H54 (cell line): ENCODE measurements at places on chromosomes 2 and 18.

DNA sequence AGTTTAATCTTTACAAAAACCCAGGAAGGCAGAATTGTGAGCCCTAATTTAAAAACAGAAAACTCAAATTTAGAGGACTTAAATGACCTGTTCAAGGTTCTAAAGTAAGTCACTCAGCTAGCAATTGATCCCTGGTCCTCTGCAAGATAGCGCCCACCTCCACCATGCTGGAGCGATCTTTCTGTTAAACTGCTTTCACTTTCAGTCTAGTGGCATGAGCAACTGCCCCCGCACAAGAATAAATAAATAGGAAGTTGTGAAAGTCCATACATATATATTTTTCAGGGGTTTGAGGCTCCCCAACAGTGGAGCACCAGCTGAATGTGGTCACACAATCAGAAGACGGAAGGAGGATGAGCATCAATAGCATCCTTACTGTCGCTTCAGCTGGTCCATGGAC is 217.9 kb downstream of the NAPG start:
- DNase-seq: no peak

- DNase-seq: no peak
These were observed 35.6 kb downstream of the BMP10 start for GRCh38 chr2:68835621-68836020.

- no peak for DNase-seq
These were observed 120.4 kb upstream of the SERPINE2 start for GRCh38 chr2:224159345-224159928.

DNA sequence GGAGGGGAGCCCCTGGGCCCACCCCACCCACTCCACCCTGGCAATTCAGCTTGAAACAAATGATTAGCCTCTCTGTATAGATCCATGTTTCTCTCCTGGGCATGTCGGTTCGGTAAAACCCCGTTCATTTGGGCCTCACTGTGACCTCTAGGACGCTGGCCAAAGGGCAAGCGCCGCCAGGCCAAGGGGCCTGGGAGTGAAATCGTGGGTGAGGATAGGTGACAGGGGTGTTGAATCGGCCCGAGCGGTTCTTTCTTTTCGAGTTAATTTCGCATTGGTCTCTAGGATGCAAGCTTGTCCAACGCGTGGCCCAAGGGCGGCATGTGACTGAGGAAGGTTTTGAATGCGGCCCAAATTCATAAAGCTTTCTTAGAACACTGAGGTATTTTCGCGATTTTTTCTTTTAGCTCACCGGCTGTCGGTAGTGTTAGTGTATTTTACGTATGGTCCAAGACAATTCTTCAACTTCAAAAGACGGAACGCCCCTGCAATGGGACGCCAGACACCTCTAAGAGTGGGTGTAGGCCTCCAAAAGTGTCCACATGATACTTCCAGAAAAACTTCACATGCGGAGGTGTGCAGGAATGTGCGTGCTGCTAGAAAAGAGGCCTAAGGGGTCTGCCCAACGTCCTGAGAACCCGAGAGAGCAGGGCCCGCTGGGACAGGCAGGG is 9.8 kb upstream of the ARID5A start:
- no peak for DNase-seq

- peak; percentile 41 for DNase-seq
These were observed 56.6 kb downstream of the CLHC1 start for GRCh38 chr2:55175254-55176093.

DNA sequence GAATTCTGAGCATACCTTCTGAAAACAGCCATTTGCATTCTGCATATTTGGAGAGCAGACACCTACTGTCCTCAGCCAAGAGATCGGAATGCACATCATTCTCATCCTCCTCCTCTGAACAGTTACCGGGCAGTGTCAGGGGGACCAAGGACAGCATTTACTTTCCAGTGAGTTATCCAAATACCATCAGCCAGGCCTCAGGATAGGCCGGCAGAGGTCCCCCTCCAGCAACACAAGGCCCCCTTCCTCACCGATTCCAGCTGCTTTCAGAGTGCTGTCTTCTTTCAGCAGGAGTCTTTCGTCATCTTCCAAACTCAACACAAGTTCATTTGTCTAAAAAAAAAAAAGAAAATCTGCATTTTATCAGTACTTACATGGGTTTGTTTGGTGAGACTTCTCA is 55.3 kb downstream of the C2orf76 start:
- DNase-seq: no peak

- no peak for DNase-seq
These were observed 65.3 kb downstream of the ALK start for GRCh38 chr2:29855924-29856639.

- no peak for DNase-seq
These were observed 251.3 kb downstream of the HDAC4 start for GRCh38 chr2:239149501-239149900.

- DNase-seq: no peak
These were observed 394.0 kb downstream of the ZNF521 start for GRCh38 chr18:24958001-24958400.

- no peak for DNase-seq
These were observed 5.7 kb upstream of the NOSTRIN start for GRCh38 chr2:168796583-168797285.

DNA sequence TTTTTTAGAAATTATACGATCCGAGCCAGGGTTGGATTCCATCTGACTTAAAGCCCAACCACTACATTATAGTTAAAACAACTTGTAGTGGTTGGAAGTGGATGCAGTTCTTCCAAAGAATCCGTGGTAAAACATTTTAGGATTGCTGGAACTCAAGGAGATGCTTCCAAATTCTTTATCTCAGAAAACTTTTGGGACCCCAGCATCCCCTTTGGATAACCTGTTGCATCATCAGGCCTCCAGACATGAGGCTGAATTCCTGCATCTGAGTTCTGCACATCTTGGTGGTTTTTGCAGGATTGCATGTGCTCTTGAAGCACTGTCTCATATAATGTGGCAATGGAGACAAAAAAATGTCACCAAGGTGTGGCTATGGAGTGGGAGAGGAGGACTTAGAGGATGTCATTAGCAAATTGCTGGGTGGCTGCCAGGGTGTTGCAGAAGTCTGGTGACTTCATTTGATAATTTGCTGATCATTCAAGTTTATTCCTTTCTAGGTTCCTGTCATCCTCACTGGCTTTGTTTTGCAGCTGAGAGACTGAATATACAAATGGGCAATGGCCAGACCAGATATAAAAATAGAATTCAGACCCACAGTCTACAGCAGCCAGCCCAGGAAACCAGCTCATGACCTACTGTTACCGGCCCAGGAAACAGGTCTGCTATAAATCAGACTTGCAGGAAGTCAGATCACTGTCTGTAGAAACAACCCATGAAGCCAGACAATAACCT is 207.7 kb downstream of the BCL2 start:
- DNase-seq: no peak

GRCh38 chr2:163897799-163898198 is 162.0 kb upstream of the FIGN start:
- DNase-seq: no peak

DNA sequence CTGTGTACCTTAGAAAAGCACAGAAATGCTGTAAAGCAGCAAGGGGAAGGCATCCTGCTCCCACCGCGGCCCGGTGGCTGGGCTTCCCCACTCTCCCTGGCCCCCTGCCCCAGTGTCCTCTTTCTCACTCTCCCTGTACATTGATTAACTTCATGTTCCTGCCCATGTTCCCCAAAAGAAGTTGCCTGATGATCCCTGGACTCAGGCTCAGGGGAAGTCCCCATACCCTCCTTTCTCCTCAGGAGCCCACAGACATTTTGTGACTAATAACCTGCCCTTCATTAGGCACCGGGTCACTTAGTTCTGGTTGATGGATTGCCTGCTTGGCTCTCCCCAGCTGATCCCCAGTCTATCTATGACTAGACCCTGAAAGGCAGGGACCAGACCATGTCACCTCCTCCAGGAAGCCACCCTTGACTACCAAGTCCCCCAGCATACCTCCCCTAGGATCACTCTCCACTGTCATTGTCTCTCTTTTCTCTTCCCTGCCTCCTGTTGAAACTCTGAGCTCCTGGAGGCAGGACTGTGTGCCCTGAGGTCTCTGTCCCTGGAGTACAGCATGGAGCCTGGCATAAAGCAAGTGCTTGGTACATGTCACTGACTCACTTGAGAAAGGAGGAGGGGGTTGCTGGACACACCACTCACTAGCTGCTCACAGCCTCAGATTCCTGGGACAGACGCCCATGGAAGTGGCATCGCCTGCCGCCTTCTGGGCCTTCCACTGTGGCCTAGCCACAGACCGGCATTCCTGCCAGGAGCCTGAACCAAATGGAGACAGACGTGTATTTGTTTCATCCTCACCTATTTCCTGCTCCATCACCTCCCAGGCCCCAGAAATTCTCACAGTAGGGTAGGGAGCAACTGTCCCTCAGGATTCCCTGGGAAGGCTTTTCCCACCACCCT is 13.5 kb downstream of the MALL start:
- no peak for DNase-seq

GRCh38 chr2:218985021-218985324 is at the start of gene FEV:
Gene FEV, minus strand, starts transcription at chr2:218985184. Its CDS starts 109 bp downstream, at chr2:218985075.
- DNase-seq: no peak

- DNase-seq: no peak
These were observed 93.2 kb upstream of the CCDC150 start for GRCh38 chr2:196546151-196546919.

- DNase-seq: no peak
These were observed 48.3 kb downstream of the ALPK2 start for GRCh38 chr18:58580623-58581022.

DNA sequence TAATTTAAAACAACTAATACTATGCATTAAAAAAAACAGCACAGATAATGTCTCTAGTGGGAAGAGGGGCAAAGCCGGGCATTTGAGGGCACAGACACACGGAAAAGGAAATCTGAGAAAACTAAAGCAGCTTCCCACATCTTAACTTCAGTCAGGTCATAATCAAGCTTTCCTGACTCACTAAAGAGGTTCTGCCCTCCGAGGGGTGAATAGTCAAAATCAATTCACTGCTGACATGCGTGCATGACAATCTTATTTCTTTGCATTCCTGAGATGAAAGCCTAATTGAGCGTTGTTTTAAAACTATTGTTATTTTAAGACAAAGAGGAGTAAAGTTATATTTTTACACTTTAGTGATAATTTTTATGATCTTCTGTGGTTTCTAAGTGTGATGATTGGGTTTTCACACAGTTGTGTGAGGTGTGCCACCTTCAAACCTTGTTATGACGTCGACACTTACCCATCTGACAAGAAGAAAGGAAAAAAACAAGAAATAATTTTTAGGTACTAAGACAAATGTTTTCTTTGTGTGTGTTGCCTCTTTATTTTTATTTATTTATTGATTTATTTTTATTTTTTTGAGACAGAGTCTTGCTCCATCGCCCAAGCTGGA is 90.9 kb downstream of the GATA6 start:
- DNase-seq: no peak

DNA sequence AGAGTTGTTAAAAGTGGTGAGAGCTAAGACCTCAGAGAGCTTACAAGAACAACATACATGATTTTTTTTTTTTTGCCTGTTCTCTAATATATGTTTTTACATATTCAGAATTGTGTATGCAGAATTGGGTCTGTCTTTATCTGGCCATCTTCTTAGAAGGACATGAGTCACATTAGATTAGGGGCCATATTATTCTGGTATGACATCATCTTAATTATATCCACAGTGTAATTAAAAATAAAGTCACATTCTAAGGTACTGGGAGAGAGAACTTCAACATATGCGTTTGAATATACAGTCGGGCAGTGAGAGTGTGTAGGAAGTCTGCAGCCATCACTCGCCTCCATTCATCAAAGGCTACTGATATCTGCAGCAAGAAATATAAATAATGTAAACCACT is 88.3 kb downstream of the DSC3 start:
- no peak for DNase-seq

DNA sequence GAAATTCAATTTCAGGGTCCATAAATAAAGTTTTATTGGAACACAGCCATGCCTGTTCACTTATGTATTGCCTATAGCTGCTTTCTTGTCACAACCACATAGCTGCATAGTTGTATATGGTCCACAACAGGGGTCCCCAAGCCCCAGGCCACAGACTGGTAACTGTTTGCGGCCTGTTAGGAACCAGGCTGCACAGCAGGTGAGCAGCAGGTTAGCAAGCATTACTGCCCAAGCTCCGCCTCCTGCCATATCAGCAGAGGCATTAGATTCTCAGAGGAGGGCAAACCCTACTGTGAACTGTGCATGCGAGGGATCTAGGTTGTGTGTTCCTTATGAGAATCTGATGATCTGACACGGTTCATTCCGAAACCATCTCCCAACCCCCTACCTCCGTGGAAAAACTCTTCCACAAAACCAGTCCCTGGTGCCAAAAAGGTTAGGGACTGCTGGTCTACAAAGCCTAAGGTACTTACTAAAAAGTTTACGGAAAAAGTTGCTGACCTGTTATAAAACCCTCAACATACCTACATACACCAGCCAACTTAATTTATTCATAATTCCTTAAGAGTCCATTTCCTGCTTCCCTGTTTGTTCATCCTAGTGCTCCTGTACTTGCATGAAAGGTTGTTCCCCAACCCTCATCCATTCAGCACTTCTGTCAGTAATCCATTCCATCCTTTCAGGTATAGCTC is 40.1 kb downstream of the NDUFAF7 start:
- DNase-seq: no peak

GRCh38 chr2:236601316-236602202 is 31.9 kb downstream of the ACKR3 start:
- DNase-seq: no peak

DNA sequence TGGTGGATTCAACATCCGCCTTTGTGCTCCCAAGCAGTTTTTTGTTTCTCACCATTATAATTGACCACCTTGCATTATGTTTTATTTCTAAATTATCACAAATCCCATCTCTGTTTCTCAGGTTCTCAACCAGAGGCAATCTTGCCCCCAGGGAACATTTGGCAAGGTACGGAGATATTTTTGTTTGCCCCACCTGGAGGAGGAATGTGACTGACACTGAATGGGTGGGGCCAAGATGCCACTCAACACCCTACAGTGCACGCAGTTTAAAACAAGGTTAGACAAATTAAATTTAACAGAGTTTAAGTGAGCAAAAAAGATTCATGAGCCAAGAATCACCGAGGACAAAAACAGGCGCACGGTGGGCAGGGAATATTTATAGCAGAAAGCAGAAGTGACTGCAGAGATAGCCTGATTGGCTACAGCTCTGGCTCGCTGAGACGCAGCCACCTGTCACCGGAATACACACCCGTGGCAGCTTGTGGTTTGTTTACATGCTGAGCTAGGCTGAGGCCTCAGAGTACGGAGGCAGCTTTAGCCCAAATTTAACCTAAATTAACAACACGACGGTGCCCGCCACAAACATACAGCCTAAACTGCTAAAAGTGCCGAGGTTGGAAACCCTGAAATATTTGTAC is 150.0 kb upstream of the ALKAL2 start:
- DNase-seq: no peak

- DNase-seq: peak; percentile 26
These were observed 42.2 kb downstream of the CD302 start for GRCh38 chr2:159755788-159756187.
